ENCODE measurements at places on chromosomes 13 and 19.

- DNase-seq, result no peak
Measured at GRCh38 chr19:2454199-2454961, 2.4 kb downstream of the LMNB2 start.

- no peak for DNase-seq
Measured at GRCh38 chr13:21812192-21812626, 141.3 kb downstream of the FGF9 start.

- DNase-seq, result no peak
Measured at GRCh38 chr19:47340477-47341208, 8.5 kb upstream of the DHX34 start.

DNA sequence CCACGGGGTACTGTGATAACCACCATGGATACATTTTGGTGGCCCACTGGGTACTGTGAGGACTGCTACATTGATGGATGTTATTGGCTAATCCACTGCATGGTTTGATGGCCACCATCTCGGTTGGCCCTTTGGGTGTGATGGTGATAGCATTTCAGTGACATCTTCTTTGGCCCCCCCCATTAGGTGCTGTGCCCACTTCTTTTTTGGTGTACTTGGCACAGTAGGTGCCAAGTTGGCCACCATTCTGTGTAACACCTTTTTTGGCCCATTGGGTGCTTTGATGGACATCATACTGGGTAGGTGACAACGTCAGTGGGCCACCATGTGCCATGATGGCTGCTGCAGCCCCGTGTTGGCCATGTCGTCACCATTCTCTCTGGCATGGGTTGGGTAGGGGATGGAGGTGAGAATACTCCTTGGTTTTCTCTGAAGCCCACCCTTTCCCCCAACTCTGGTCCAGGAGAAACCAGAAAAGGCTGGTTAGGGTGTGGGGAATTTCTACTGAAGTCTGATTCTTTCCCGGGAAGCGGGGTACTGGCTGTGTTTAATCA is 9.2 kb downstream of the FOXA3 start:
- DNase-seq, result no peak

GRCh38 chr19:14265290-14266036 is 59.5 kb upstream of the ADGRL1 start:
- no peak for DNase-seq

DNA sequence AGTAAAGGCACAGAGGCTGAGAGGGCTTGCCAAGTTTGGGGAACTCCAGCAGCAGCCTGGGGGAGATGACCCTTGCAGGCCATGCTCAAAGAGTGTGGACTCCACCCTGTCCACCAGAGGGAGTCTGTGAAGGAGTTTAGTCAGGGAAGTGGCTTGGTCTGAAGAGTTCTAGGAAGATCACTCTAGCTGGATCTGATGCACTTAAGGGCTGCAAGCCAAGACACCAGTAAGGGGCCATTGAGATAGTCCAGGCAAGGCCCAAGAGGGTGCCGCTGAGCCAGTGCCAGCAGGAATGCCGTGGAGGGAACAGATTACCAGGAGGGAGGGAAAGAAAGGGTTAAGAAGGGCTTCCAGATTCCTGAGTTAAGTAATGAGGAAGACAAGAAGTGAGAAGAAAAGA is 68.7 kb downstream of the ZAR1L start:
- peak; percentile 28 for DNase-seq

DNA sequence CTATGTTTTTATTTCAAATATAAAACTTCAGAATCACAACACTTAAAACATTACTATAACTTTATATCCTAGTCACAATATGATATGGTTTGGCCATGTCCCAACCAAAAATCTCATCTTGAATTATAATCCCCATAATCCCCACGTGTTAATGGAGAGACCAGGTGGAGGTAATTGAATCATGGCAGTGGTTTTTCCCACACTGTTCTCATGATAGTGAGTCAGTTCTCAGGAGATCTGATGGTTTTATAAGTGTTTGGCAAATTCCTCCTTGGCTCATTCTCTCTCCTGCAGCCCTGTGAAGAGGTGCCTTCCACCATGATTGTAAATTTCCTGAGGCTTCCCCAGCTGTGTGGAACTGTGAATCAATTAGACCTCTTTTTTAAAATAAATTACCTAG is 307.6 kb downstream of the SPRY2 start:
- DNase-seq, result no peak

DNA sequence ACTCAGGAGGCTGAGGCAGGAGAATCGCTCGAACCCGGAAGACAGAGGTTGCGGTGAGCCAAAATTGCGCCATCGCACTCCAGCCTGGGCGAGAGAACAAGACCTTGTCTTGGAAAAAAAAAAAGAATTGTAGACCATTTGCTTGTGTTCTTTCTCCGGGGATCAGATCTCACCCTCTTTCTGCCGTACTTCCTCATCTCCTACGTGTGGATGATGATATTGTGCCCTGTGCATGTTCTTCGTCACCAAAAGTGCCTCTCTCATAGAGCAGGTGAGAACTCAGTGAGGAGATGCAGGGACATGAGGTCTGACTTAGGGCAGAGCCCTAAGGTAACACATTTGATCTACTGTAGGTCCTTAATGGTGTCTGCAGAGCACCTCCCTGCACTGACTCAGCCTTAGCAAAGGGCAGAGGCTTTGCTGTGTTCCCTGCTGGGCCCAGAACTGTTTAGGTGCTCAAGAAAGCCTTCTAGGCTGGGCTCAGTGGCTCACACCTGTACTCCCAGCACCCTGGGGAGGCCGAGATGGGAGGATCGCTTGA is 1.3 kb downstream of the APOC2 start:
- DNase-seq, result no peak

DNA sequence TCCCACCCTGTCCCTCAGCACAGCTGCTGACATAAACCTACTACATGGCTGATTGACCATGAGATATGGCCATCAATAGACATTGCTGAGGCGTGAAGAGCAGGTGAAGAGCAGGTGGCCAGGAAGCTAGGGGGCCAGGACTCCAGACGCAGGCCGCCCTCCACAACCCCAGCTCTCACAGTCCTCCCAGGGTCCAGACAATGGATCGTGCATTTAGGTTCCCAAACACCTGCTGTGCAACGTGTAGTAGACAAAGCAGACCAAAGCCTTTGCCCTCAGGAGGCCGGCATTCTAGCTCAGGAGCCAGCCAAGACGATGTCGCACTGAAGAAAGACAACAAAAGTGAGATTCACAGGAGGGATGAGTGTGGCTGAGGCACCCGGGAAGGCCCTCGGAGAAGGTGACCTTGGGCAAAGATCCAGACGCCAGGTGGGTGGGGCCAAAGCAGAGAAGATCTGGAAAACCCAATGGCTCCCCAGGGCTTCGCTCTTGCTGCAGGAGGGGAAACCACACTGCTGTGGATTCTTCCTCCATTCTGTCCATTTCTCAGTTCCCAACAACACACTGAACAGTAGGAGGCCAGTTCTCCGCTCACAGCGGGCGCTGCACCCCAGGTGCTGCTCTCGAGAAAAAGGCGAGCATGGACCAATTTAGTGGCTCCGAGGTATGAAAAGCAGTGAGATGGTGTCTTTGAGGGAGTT is 1.4 kb downstream of the FFAR1 start:
- no peak for DNase-seq

DNA sequence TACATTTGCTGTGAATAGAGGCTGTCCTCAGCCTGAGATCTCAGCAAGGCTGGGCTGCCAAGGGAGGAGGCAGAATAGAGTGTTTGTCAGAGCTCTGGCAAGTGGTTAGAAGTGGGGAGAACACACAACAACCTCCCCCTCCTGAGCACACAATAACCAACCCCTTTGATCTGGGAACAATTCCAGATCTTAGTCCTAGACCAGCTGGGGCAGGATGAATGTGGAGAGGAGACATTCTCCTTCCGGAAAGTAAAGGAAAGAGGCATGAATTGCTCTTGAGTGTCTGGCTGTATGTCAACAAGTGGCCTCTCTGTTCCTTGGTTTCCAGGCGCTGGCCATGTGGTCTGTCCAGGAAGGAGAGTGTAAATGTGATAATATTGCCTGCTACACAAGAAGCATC is 114.9 kb upstream of the TMTC4 start:
- no peak for DNase-seq

Data from CD4-positive, alpha-beta T cell treated with Interleukin-15 for 4 hours (primary cell).